ENCODE measurements at places on chromosomes 1 and 21. TPM values are rescaled to one million over a fixed set of nuclear protein-coding genes. Genes with fewer than 3 reads are reported as not detected.
A peak's percentile ranks its signal among the peaks of the same experiment; 100 is the strongest.

NBPF4 gene
- total RNA-seq = not detected

GRCh38 chr1:153434746-153435455 lies 18.6 kb downstream of the S100A7A start:
- DNase-seq = no peak

SERTAD4 gene
- not detected for total RNA-seq

HUNK gene
- total RNA-seq = 0.74 TPM

FCMR gene
- 747 TPM for total RNA-seq

DNA sequence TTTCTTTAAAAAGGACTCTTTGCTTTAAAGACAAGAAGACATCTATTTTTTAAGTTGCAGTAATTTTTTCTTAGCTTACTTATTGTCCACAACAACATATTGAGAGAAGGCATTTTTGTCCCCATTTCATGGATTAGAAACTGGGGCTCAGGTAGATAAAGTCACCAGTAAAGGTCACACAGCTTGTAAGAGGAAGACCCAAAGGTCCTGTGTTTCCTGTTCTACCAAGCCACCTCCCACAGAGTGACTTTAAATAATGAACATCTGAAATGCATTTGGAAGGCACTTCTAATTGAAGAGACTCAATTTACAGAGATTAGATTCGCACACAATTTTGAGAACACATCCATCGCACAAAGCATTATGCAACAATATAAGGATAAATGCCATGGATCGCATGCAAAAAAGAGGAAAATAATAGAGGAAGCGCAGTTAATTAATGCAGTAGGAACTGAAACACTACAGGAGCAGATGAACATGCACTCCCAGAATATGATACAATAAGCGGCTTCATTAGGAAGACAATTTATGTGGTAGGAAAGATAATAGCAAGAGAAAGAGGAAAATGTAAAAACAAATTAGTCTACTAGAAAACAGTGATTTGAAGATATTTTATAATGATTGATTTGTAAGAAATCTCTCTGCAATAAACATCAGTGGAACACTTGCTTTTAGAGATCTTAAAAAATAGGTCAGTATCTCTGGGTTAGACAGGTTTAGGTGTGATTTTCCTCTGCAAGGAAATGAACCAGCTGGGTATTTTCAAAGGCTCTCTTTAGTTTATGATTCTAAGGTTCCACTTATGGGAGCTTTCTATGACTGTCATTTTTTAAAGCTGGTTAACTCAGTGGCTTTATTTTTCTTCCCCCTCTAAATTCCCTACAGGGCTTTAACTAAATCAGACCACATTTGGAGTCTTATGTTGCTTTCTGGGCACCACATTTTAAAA lies 27.1 kb upstream of the CD2 start:
- DNase-seq = no peak

GRCh38 chr1:10957133-10957532 lies 55.3 kb upstream of the TARDBP start:
- DNase-seq = no peak

DNA sequence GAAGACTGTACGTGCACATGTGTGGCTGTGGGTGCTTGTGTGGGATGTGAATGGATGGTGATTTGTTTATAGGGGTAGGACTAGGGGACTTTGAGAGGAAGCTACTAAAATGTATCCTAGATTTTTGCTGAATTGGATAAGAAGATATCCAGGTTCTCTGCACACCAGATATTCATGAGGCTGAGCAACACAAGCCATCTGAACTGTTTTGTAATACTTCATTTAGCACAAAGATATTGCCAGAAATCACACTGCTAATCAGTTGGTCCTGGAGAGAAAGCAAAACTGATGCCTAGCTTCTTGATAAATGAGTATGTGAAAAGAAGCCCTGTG lies 135.3 kb downstream of the NOS1AP start:
- no peak for DNase-seq

OR2T29 gene
- not detected for total RNA-seq

- no peak for DNase-seq
These were observed 4.8 kb downstream of the OVGP1 start for GRCh38 chr1:111422546-111423391.

DNA sequence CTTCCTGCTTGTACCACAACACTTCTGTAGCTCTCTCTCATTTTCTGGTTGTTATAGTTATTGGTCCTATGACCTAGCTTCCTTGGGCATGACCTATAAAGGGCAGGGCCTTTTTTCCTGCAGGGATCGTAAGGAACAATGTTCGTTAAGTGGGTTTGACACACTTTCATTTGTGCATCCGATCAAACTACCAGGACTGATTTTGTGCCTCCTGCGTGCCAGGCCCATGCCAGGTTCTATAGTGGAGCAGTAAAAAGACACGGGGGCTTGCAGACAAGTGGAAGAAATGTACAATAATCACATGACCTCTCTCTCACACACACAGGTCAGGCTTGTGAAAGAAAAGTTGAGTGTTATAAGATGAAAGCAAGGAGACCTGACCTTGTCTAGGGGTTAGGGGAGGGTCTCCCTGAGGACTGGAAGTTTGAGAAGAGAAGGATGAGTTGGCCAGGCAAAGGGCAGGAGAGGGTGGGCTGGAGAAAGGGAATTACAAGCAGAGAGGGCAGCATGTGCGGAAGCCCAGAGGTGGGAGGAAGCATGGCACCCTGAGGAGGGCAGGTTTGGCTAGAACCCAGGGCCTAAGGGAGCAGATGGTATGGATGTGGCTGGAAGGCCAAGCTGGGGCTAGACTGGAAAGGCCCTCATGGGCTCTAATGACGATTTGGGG lies 145.4 kb downstream of the GRIK3 start:
- no peak for DNase-seq

KCNAB2 gene
- total RNA-seq = 189 TPM

- no peak for DNase-seq
These were observed 13.6 kb downstream of the CNST start for GRCh38 chr1:246579818-246580217.

TNFRSF4 gene
- total RNA-seq = 0.73 TPM

LCE4A gene
- not detected for total RNA-seq

DNA sequence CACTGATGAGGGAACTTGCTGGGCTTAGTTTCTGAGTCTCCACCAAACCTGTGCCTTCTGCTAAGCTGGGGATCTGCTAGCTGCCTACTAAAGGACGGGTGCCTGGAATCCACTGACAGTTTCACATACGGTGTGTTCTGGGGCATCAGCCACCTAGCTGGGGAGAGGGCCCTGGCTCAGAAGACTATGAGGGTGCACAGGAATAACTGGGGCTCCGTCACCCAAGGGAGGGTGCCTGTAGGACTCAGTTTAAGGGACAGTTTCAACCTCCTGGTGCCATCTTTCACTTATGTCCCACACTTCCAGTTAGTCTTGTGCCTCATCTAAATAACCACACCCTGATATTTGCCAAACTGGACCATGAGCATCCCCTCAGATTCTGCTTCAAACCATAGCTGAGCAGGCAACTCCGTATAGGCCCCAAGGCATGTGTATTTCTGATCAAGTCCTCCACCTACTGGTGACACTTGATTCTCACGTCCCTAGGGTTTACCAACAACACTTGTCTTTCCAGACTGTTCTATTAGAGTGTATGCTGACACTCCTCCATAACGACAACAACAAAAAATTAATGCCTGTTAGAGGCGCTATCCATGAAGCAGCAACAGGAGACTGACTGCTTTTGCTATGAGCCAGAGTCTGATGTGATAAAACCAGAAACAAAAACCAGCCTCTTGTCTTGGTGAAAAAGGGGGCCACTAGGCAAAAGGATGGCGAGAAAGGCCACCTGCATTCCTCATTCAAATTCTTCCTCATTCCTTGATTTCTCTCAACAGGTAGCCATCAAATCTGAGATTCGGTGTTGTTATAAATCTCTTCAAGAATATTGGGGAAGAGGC lies 55.0 kb upstream of the PAXBP1 start:
- DNase-seq = peak; percentile 33

RPTN gene
- not detected for total RNA-seq

GRCh38 chr1:168671782-168672181 lies 57.2 kb downstream of the DPT start:
- DNase-seq = no peak

DYNLT5 gene
- not detected for total RNA-seq

GALNT2 gene
- 20.6 TPM for total RNA-seq

STYXL2 gene
- total RNA-seq = not detected

RAB7B gene
- total RNA-seq = not detected

GRCh38 chr1:227758366-227758765 lies 23.1 kb downstream of the SNAP47 start:
- no peak for DNase-seq

GRCh38 chr1:26287033-26287711 lies 7.3 kb downstream of the SH3BGRL3 start:
- peak; percentile 79 for DNase-seq

EPS15 gene
- total RNA-seq = 48.8 TPM

DNA sequence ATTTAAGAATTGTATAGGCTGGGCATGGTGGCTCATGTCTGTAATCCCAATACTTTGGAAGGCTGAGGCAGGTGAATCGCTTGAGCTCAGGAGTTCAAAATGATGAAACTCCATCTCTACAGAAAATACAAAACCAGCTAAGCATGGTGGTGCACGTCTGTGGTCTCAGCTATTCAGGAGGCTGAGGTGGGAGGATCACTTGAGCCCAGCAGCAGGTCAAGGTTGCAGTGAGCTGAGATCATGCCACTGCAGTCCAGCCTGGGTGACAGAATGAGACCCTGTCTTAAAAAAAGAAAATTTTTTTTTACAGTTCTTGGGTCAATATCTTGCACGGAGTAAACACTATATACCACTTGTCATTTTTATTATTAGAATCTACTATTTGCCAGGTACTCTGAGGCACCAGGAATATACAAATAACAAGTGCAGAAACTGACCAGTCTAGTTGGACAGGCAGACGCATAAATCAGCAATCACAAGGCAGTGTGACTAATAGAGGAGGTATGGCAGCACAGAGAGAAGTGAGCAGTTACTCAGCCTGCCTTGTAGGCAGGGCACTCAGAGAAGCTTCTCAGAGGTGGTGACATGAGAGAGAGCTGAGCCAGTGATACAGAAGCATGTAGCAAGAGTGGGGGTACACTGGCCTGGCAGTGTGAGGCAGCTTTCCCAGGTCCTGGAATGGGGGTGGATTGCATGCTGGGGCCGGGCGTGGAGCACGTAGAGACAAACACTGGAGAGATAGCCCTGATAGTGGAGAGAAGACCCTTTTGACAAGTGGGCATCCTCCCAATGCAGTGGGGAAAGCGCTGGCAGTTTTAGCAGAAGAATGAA lies 8.0 kb downstream of the PHLDA3 start:
- no peak for DNase-seq

GRCh38 chr1:200707116-200707515 lies 31.6 kb upstream of the CAMSAP2 start:
- DNase-seq = no peak

NEGR1 gene
- not detected for total RNA-seq

DNA sequence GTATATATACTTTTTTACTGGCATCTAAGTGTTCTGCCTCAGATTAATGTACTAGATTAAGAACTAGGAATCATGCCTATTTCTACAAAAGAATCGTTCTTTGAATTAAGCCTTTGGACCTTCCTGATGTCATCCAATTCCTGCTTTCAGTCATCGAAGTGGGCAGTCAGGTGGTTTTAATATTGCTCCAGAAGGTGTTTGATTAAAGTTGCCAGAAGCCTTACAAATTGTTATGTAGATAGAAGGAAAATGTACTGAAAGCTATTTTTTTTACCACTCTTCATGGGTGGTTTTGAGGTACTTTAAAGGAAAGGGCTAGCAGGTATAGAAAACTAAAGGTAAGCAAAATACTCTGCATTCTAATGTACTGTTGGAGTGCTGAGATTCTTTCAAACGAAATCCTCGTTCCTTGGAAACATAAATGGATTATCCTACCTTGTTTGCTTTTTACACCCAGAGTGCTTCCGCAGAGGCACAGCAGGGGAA lies 716 bp downstream of the CTBS start:
- DNase-seq = no peak

DNA sequence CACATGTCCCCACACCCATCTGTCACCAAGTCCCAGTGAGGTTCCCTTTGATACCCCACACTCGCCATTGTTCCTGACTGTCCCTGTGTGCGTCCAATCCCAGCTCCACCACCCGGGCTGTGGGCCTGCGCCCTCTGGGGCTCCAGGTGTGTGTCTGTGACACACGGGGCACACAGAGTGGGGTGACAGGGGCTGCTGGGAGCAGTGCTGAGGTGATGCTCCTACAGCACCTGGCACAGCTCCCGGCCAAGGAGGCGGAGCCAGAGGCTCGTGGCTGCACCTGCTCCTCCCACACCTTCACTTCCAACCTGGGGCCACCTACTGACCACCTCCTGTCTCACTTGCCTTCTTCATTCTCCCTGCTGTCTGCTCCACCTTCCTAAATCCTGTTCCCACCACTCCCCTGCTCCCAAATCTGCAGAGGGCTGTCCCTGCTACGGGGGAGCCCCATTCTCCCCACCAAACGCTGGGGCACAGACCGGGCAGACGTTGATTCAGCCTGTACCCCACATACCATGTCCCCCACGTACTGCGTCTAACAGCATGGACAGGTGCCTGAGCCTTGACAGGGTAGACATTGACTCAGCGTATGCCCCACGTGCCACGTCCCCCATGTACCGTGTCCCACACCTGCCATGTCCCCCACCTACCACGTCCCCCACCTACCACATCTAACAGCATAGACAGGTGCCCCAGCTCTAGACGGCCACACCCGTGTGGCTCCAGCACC lies 16.4 kb downstream of the WDR4 start:
- DNase-seq = no peak

IVL gene
- not detected for total RNA-seq

AQP10 gene
- not detected for total RNA-seq

RGS13 gene
- total RNA-seq = not detected

- no peak for DNase-seq
These were observed 65.5 kb upstream of the DPYD start for GRCh38 chr1:97986041-97987005.

DNA sequence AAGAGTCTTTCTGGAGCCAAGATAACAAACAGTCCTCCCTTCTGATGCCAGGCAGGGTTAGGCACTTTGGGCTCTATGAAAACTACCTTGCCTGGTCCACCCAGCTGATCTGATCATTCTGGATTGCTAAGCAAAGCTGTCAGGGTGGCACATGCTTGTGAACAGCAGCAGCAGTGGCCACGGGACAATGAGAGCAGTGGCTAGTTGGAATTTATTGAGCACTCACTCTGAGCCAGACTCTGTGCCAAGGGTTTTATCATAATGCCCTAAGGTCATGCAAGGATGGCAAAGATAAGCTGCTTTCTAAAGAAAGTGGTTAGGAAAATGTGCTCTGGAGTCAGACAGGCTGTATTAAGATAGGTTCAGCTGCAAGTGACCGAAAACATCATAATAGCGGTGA lies 390.4 kb upstream of the VAMP3 start:
- DNase-seq = no peak

DNA sequence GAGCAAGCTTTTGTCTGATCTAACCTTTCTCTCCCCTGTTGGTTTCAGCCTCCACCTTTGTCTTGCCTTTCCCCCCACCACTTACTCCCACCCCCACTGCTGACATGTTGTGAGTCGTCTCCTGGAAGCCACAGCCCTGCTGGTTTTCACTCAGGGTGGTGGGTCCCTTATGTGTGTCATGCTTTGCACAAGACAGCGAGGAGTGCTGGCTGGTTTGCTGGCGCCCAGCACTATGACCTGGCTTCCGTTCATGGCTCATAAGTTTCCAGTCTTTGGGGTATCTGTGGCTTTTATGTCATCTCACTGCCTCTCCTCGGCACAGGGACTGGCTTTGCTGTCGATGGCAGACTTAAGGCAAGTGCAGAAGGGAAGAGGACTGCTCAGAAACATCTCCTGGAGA lies 177.7 kb downstream of the KIF26B start:
- DNase-seq = no peak
